ENCODE measurements at places on chromosomes 4 and X.

DNA sequence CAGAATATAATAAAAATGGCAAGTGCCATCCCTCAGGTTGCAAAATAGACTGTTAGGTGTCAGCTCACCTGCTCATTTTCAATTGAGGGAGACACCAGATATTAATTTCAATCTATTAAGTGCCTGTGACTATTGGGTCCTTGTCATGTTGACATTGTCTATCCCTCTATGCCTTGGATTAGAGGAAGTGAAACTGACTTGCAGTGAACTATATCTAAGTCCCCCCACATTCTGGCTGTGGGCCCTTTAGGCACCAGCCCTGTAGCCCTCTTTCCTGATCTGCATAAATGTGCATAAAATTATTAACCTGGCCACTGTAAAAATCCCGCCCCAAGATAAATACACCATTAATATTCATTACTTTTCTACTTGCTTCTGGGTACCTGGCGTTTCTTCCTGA lies 293.0 kb upstream of the CLNK start:
- no peak for DNase-seq

GRCh38 chrX:46666831-46667230 lies 92.1 kb downstream of the SLC9A7 start:
- no peak for DNase-seq

GRCh38 chr4:6369924-6370645 lies 100.4 kb downstream of the WFS1 start:
- DNase-seq = no peak

- DNase-seq = no peak
Observed at GRCh38 chr4:71532407-71532806, 193.6 kb downstream of the SLC4A4 start.

GRCh38 chr4:53479736-53480525 lies 102.5 kb downstream of the FIP1L1 start:
- DNase-seq = no peak

Data from kidney (tissue), 22 donors.